B cell (primary cell): ENCODE measurements at places on chromosomes 16 and 17.
A peak's percentile ranks its signal among the peaks of the same experiment; 100 is the strongest.

- no peaks in the 10 kb centered on the region for H3K36me3 ChIP-seq
- H3K27ac ChIP-seq = no peak within 1 kb of the TSS
- no peak for DNase-seq
- no peaks in the 10 kb centered on the region for H3K4me1 ChIP-seq
Measured at GRCh38 chr17:181245-182049, at the start of gene DOC2B. DOC2B (minus strand) TSS chr17:181650; CDS start chr17:181479, 171 bp downstream.

- H3K4me1 ChIP-seq = peaks cover 27% of the 10 kb centered on the region
- H3K27me3 ChIP-seq = peaks cover 2% of the 10 kb centered on the region
- no peak within 1 kb of the TSS for H3K27ac ChIP-seq
- peak within 1 kb of the TSS; percentile 38 for H3K4me3 ChIP-seq
- no peaks in the 10 kb centered on the region for H3K36me3 ChIP-seq
Measured at GRCh38 chr17:55264645-55265298, at the start of gene HLF. HLF (plus strand) TSS chr17:55264960; CDS start chr17:55265485, 525 bp downstream.

DNA sequence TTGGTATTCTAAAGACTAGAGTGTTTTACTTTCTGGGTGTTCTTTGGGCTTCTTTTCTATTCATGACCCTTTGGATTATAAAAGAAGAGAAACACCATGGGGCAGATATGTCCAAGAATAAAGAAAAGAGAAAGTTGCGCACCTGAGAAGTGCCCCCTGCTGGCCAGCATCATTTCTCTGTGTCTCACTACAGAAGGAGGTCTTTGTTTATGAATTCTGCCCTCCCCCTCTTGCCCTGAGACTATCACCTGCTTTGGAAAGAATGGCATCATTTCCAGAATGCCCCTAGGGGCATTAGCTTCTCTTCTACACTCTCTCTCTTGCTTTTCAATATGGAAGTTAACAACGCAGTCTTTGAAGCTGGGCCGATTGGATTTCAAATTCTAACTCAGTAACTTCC is 45.0 kb downstream of the CDH13 start:
- no peaks in the 10 kb centered on the region for H3K36me3 ChIP-seq
- H3K27me3 ChIP-seq = no peaks in the 10 kb centered on the region
- DNase-seq = no peak
- H3K27ac ChIP-seq = no peak overlapping the region

DNA sequence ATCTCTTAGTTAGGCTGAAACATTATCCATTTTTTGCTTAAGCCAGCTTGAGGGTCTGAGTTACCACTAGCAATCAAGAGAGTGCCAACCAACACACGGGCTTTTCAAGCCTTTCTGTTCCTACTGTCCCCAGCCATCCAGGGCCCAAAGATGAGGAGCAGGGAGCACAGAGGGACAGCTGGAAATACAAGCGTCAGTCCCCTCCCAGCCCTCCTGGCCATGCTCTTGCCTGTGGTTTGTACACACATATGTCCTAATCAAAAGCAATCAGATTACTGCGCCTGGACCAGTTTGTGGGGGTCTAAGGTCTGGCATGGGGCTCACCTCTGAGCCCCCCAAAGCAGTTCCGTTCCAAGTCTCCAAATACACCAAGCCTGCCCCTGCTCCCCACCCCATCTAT is 3.5 kb downstream of the CORO7 start:
- no peaks in the 10 kb centered on the region for H3K27me3 ChIP-seq
- no peak overlapping the region for H3K27ac ChIP-seq
- peaks cover 50% of the 10 kb centered on the region for H3K36me3 ChIP-seq
- H3K4me3 ChIP-seq = no peak overlapping the region
- peaks cover 24% of the 10 kb centered on the region for H3K4me1 ChIP-seq

GRCh38 chr16:79912592-79913310 is 312.2 kb upstream of the MAF start:
- no peak for DNase-seq
- no peak overlapping the region for H3K27ac ChIP-seq
- H3K4me3 ChIP-seq = no peak overlapping the region
- H3K27me3 ChIP-seq = no peaks in the 10 kb centered on the region
- H3K36me3 ChIP-seq = no peaks in the 10 kb centered on the region

DNA sequence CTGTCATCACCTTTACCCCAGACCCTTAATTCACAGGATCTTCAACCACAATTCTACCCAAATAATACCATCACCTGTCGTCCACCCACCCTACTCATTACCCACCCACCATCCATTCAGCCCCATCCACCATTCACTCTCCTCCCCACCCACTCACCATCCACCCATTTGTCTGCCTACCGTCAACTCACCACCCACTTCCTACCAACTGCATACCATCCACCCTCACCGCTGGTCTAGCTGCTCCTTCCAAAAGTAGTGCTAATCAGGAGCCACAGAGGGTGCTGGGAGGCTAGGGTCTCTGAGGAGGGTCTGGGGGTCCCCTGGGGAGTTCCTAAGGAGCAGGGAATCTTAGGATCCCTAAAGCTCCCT is 12.0 kb upstream of the IGFBP4 start:
- no peak overlapping the region for H3K27ac ChIP-seq
- no peaks in the 10 kb centered on the region for H3K4me1 ChIP-seq
- no peaks in the 10 kb centered on the region for H3K36me3 ChIP-seq
- no peak for DNase-seq
- H3K27me3 ChIP-seq = no peaks in the 10 kb centered on the region

GRCh38 chr16:12749076-12749475 is 54.6 kb downstream of the CPPED1 start:
- no peaks in the 10 kb centered on the region for H3K4me1 ChIP-seq
- H3K27me3 ChIP-seq = no peaks in the 10 kb centered on the region
- no peak overlapping the region for H3K27ac ChIP-seq
- H3K4me3 ChIP-seq = no peak overlapping the region

DNA sequence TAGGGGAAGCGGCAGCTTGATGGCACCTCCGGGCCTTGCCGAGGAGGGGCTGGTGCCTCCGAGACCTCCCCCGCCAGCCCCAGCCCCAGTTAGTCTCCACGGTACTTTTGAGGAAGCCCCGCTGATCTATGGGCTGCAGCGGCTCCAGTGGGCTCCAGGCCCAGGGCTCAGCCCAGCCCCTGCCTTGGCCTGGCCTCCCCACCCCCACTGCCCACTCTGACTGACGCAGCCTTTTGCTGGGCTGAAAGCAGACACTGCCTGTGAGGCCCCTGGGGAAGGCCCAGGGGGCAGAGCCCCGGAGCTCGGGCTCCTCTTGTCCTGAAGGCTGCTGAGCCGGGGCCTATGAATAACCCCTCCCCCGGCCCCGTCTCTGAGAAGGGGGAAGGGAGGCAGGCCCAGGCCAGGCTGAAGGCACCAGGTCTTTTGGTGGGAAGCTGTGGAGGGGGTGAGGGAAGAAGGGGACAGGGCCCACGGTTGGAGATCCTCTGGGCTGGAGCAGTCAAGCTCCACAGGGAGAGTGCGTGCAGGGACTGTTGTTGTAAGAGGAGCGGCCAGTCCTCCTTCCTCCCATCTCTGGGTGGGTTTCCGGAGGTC is 7.5 kb upstream of the SMTNL2 start:
- H3K36me3 ChIP-seq = no peaks in the 10 kb centered on the region
- no peak overlapping the region for H3K27ac ChIP-seq
- H3K27me3 ChIP-seq = no peaks in the 10 kb centered on the region
- no peak for DNase-seq

- H3K4me3 ChIP-seq = peak overlapping the region; percentile 70
- peaks cover 81% of the 10 kb centered on the region for H3K4me1 ChIP-seq
- no peaks in the 10 kb centered on the region for H3K27me3 ChIP-seq
- no peaks in the 10 kb centered on the region for H3K36me3 ChIP-seq
- no peak for DNase-seq
Measured at GRCh38 chr17:8122422-8122923, 1.4 kb downstream of the HES7 start.

DNA sequence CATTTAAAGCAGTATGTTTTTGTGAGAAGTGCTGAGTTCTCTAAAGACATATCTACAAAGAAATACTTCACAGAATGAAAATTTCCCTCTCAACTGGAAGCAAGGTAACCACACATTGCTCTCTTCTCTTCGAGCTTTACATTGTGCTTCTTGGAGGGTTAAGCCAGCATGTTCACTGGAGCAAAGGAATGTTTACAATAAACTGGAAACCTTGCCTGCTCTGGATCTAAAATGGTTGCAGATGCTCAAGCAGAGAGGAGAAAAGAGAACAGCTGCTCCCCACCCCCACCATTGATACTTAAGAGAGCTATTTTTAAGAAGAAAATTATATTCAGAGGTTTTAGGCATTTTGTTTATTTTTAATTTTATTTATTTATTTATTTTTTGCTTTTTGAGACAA is 213.1 kb downstream of the CEP112 start:
- H3K27ac ChIP-seq = no peak overlapping the region
- no peaks in the 10 kb centered on the region for H3K36me3 ChIP-seq
- no peaks in the 10 kb centered on the region for H3K27me3 ChIP-seq
- H3K4me3 ChIP-seq = no peak overlapping the region
- DNase-seq = no peak

DNA sequence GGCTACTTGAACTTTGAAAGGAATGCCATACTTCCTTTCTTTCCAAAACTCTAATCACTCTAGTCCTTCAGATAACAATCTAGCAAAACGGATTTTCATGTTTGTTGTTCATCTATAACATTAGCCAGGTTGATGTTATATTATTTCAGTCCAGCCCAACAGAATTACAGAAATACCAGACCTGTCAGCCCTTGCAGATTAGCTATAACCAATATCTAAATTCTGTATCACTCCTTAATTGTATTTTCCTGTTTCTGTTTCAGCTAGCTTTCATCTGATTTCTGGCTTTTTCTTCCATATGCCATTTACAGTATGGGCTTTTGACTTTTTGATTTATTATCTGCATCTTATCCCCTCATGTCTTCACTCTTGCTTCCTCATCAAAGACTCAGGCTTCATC is 479.8 kb upstream of the CDH8 start:
- no peaks in the 10 kb centered on the region for H3K4me1 ChIP-seq
- DNase-seq = no peak
- H3K4me3 ChIP-seq = no peak overlapping the region
- H3K36me3 ChIP-seq = no peaks in the 10 kb centered on the region
- no peaks in the 10 kb centered on the region for H3K27me3 ChIP-seq

DNA sequence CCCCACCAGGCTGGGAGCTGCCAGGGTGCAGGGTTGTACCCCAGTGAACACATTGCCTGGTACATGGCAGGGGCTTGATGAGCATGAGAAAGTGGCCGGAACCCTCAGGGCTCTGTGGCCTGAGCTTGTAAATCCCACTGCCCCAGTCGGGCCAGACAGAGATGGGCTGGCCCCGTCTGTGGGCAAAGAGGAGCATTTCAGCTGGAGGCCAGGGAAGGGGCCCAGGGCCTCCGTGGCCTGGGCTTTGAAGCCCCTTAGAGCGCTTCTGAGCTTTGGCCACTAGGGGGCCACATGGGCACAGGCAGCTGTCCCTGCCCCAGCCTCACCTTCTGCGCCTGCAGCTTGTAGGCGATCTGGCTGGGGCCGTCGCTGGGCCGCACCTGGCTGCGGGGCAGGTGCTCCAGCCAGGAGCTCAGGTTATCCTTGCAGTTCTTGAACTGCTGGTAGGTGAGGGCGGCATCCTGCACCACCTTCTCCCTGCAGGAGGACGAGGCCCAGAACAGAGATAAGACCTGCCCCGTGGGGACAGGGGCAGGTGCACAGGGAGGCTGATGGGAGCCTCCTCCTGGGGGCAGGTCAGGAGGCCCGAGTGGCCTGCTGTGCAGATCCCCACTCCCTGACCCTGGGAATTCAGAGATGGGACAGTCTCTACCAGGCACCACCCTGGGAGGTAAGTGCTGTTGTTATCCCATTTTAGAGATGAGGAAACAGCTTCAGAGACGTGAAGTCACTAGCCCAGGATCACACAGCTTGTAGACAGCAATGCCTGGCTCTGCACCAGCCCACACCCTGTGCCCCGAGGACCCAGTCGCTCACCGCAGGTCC is 12.8 kb downstream of the EVPL start:
- no peaks in the 10 kb centered on the region for H3K4me1 ChIP-seq
- DNase-seq = peak; percentile 83
- H3K4me3 ChIP-seq = no peak overlapping the region
- no peaks in the 10 kb centered on the region for H3K36me3 ChIP-seq

DNA sequence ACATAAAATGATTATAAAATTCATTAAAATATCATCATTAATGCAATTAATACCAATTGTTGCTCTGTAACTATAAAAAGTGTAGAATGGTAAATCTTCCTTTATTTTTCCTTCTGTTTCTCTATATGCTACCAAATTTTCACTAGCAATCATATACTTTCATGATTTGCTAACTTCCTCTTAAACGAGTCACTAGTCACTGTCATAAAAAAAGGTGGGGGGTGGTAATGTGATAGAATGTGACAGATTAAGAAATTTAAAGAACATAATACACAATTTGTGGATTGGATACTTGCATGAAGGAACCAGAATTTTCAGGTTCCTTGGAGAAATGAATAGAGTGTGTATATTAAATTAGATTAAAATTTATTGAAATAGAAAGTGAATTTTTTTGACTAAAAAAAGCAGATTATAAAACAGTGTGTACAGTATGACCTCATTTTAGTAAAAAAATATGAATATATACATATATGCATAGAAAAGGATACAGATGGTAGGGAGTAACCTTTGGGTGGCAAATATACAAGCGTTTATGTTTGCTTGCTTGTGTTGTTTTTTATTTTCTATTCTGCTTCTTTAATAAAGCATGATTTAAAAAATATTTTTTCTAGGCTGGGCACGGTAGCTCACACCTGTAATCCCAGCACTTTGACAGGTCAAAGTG is 56.7 kb upstream of the C17orf78 start:
- no peaks in the 10 kb centered on the region for H3K36me3 ChIP-seq
- no peaks in the 10 kb centered on the region for H3K4me1 ChIP-seq
- H3K27ac ChIP-seq = no peak overlapping the region

GRCh38 chr17:74252211-74252610 is 21.8 kb upstream of the DNAI2 start:
- no peak for DNase-seq
- H3K36me3 ChIP-seq = no peaks in the 10 kb centered on the region
- H3K27ac ChIP-seq = no peak overlapping the region
- H3K27me3 ChIP-seq = no peaks in the 10 kb centered on the region

GRCh38 chr17:8472663-8473062 is 37.0 kb downstream of the NDEL1 start:
- H3K36me3 ChIP-seq = peaks cover 2% of the 10 kb centered on the region
- H3K4me1 ChIP-seq = no peaks in the 10 kb centered on the region
- H3K4me3 ChIP-seq = no peak overlapping the region
- no peak overlapping the region for H3K27ac ChIP-seq

DNA sequence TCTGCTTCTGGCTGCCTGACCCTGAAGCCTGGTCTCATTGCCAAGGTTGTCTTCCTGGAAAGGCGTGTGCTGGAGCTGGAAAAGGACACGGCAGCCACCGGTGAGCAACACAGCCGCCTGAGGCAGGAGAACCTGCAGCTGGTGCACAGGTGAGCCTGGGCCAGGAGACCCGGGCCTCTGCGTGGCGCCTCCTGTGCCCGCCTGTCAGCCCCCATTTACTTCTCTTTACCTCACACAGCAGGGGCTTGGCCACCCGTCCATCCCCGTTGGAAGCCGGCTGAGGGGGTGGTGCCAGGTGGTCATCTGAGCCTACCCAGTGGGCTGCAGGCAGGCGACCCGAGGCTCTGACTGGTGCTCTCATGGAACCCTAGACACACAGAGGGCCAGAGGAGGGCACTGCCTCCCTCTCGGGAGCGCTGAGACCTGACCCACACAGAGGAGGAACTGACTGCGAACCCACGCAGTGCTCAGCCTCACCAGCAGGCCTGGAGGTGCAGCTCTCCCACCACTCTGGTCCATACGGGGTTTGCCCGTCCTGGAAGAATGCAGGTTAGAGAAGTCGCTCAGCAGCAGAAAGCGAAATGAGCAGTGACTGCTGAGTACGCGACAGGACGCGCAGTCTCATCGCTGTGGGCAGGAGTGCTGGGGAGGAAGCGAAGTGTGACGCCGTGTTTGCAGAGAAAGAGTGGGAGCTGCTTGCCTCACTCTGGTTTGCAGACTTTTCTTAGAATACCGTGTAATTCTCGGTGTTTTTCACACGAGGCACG is 21.9 kb upstream of the CAPN15 start:
- no peaks in the 10 kb centered on the region for H3K4me1 ChIP-seq
- no peak overlapping the region for H3K27ac ChIP-seq
- DNase-seq = no peak
- no peak overlapping the region for H3K4me3 ChIP-seq
- no peaks in the 10 kb centered on the region for H3K36me3 ChIP-seq
